Stimulated activated CD4-positive, alpha-beta T cell treated with anti-CD3 and anti-CD28 coated beads, Interleukin-1b, Interleukin-23, amount 100 ng/mL, for 1 hour (primary cell): ENCODE measurements at places on chromosomes 16 and 17.

DNA sequence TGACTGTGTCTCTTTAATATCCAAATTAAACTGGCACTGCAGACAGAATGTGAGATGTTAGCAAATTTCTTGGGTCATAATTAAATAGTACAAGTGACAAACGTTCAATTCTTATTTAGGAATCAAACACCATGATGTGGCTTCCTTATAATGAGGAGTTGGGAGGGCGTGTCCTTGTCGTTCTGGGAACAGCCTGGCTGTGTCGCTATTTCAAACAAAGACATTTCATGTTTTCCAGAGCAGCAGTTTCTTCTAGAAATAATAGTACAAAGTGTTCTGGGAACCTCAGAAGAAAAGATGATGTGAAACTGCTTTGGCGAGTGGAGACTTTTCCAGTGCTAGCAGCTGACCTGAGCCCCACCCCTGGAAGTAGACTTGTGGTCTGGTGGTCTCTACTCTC lies 301.7 kb upstream of the N4BP1 start:
- no peak for DNase-seq

DNA sequence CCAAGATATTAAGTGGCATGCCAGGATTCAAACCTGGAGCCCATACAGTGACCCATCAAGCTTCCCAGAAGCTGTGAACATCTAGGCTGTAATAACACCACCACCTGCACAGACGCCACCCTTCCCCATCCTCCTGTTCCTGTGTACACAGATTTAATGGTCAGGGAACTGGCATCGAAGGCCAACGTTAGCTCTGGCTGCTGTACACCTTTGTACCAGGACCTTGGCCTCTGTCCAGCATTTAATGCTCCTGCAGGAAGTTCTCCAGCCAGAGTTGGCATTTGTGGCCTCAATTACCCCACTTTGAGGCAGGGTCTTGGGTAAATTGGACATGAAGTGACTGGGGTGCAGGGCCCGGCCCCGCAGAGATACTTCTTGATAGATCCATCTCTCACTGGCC lies 49.3 kb downstream of the SCNN1B start:
- no peak for DNase-seq

DNA sequence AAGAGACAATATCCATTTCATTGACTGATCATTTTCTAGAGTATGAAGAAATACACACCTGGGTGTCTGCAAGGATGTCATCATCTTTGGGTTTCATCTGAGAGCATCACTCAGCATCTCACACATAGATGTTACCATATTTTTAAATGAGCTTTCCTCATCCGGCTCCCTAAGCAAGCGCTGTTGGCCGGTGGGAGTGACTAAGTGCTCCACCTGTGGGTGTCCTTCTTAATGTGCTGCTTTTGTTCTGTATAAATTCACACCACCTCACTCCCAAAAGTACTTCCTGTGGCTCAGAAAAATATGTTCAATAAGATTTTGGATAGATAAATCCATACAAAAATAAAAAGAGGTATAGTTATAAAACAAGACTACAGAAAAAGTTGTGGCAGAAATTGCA lies 7.4 kb downstream of the SSTR2 start:
- no peak for DNase-seq

DNA sequence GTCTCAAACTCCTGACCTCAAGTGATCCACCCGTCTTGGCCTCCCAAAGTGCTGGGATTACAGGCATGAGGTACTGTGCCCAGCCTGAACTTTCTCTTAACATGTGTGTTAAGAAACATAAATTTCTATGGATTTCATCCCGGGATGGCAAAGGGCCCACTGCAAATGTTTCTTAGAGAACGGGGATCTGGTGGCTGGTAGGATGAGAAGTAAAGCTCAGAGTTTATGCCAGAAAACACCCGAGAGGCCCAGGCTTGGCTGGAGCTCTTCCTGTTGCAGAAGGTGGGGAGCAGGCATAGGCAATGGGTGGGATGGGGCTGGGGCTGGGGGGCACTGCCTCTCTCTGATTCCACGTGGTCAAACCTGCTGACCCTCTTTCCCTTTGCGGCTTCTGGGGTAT lies 5.6 kb upstream of the CARHSP1 start:
- DNase-seq = no peak

GRCh38 chr17:68794636-68795434 lies 160.4 kb downstream of the ABCA8 start:
- DNase-seq = no peak

DNA sequence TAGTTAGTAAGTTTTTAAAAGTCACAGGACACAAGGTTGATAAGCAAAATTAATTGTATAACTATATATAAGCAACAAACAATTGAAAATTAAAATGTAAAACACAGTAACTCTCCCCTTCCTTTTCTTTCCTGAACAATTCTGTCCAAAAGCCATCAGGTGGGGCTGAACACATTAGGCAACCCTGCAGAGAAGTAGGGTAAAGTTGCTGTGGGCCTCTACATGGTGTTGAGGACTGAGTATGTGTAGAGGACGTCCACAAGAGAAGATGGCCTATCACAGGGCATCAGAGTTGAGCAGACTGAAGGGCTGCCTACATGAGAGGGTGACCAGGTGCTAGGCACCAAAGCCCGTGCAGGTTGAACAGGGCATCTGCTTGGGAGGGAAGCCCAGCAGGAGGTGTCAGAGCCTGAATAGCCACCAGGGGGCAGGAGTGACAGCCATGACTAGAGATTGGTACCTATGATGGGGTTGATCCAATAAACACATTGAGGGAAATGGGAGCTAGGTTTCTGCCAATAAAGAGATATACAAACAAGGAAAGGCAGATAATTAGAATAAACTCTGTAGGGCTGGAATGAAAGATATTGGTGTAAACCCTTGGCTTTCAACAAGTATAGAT lies 415.1 kb downstream of the NPIPA8 start:
- DNase-seq = no peak

- no peak for DNase-seq
Measured at GRCh38 chr16:70767377-70768202, 33.4 kb downstream of the VAC14 start.

GRCh38 chr17:2368359-2368758 lies 31.1 kb downstream of the SGSM2 start:
- DNase-seq = no peak

DNA sequence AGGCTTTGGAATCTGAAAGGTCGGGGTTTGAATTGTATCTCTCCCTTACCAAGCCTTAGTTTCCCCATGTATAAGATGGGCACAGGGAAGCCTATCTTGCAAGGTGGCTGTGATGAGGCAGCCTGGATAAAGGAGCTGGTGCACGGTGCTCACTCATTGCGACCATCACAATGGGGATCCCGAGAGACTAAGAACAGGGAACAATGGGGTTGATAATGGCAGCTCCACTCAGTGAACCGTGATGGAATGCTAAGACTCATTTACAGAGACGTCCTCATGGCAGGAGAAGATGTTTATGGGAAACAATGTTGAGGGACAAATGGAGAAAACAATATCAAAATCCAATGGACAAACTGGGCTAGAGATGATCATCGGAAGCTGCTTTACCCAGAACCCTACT lies 81.8 kb downstream of the SPACA3 start:
- DNase-seq = no peak
